ENCODE measurements at places on chromosomes 13 and 19.

GRCh38 chr19:35120898-35121297 is 5.3 kb downstream of the FXYD3 start:
- peak; percentile 20 for DNase-seq

GRCh38 chr13:75356421-75356820 is 125.5 kb downstream of the TBC1D4 start:
- no peak for DNase-seq

DNA sequence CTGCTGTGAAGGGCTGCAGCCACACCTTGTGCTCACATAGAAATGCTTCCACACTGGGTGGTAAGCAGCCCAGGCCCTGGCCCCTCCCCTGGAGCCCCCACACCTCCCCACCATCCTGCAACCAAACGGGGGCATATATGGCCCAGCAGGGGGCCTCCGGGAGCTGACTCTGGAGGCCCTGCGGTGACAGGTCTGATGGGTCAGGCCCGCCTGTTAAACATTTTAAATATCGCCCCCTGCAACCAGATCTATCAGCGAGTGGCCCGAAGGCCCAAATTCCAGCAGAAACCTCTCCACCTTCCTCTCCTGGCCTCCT is 48.0 kb upstream of the KATNAL1 start:
- no peak for DNase-seq

DNA sequence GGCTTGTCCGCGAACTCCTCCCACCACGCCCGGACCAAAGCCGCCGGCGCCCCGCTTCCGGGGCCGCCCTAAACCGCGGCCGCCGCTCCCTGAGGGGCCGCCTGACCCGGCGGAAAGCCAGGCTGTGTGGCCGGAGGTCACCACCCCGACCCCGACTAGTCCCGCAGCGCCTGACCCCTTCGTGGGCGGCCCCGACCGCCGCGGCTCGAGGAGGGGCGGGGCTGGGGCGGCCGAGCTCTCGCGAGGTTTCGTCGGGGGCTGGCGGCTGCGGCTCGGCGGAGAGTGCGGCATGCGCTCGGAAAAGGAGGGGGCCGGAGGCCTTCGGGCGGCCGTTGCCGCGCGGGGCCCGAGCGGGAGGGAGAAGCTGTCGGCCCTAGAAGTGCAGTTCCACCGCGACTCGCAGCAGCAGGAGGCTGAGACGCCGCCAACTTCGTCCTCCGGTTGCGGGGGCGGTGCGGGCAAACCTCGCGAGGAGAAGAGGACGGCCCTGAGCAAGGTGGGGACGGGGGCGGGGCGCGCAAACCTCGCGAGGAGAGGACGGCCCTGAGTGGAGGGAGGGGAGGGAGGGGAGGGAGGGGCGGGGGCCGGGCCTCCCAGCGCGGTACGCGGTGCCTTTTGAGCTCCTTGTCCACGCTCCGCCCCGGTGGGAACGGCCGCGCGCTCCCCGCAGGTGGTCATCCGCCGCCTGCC is at the start of gene UPF3A:
Gene UPF3A, plus strand, starts transcription at position 251 of the 690 bp plus-strand sequence. Its CDS starts 39 bp downstream, at position 290.
- DNase-seq: peak; percentile 91

GRCh38 chr19:8973501-8974091 is 36.6 kb downstream of the MUC16 start:
- DNase-seq: no peak

DNA sequence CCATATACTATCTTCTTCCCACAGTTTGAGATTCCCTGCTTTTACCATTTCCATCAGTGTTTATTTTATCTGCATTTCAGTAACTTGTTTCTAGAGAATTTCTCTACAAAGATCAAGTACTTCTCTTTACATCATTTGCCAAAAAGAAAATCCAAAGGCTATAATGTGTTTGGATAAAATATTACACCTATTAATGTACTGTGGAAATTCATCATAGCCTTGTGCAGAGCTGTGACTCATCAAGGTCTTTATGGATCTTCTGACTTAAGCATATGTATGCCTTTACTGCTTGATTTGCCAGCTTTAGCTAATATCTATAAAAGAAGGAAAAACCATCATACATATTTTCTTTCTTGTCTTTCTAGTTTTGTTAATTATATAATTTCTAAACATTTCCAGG is 9.6 kb upstream of the HTR2A start:
- no peak for DNase-seq

- no peak for DNase-seq
Measured at GRCh38 chr19:33819880-33820781, 23.5 kb downstream of the KCTD15 start.

DNA sequence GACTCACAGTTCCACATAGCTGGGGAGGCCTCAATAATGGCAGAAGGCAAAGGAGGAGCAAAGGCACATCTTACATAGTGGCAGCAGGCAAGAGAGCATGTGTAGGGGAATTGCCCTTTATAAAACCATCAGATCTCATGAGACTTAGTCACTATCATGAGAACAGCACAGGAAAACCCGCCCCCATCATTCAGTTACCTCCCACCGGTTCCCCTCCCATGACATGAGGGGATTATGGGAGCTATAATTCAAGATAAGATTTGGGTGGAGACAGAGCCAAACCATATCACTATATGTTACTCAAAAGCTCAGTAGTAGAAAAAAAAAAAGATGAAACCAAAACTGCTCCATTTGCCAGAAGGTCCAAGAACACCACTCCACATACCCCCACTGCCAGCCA is 58.5 kb downstream of the DNAJC15 start:
- no peak for DNase-seq

GRCh38 chr13:76971215-76971614 is 20.7 kb upstream of the CLN5 start:
- DNase-seq: no peak

- no peak for DNase-seq
Measured at GRCh38 chr13:99495466-99496183, 5.6 kb upstream of the TM9SF2 start.

DNA sequence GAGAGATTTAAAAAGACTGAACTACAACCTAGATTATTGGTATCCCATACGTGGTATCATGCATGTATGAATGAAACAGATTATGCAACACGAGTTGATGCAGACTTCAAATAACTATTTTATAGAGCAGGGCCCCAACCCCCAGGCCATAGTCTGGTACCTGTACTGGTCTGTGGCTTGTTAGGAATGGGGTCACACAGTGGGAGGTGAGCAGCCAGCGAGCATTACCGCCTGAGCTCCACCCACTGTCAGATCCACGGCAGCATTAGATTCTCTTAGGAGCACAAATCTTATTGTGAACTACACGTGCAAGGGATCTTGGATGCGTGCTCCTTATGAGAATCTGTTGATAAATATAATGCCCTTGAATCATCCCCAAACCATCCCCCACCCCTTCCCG is 320.2 kb downstream of the TBC1D4 start:
- no peak for DNase-seq

- DNase-seq: no peak
Measured at GRCh38 chr19:47607564-47608073, 1.3 kb upstream of the BICRA start.

GRCh38 chr13:107097916-107098315 is 530.0 kb upstream of the ARGLU1 start:
- DNase-seq: no peak

GRCh38 chr19:39745643-39746042 is 7.8 kb upstream of the CLC start:
- no peak for DNase-seq

DNA sequence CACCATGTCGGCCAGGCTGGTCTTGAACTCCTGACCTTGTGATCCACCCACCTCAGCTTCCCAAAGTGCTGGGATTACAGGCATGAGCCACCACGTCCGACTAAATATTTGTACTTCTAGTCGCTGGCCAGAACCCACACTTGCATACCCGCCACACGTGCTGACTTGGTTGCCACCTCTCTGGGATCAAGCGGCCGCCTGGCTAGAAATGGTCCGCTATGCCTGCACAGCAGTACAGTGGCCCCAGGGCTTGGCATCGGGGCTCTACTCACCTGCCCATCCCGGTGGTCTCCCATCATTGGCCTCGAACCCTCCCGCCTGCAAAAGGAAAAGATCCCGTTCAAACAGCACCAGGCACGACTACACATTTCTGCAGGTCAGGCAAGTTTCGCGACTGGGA is 23.7 kb upstream of the TINCR start:
- no peak for DNase-seq

- no peak for DNase-seq
Measured at GRCh38 chr19:13979244-13979615, 26.9 kb downstream of the RFX1 start.

DNA sequence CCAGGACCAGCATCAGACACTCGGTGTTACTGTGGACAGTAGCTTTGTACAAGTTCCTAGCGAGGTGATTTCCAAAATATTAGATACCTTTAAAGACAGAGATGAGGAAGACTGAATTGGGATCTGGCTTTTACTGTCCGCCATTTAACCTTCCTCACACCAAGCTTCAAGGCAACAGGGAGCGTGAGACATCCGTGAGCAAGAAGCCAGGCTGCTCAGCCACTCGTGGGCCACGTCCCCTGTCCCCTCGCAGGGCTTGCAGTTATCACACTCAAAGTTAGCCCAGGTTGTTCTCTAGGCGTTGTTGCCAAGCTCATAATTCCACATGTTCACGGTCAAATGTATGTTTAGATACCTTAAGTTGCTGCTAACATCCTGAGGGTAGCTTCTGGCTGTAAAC is 102.9 kb downstream of the COL4A2 start:
- no peak for DNase-seq

DNA sequence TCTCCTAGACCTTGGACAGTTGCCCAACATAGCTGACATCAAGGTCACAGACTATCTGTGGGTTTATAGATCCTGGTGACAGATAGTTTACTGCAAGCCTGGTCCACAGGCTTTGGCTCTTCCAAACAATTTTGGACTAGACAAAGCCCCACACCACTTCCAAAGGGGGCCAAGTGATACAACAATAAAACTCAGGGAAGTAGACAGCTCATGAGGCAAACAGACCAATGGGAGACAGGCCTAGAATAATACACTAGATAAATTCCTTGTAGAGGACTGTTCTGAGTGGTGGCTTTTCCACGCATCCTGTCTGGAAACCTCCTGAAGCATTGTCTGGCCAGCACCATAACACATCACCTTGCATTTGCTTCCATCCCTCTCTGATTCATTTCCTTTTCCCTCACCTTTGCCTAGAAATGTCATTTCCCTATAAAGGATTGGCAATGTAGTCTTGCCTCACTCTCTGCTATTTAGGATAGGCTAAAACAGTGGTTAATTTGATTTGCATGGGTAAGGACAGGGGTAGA is 284.2 kb downstream of the POU4F1 start:
- DNase-seq: no peak

DNA sequence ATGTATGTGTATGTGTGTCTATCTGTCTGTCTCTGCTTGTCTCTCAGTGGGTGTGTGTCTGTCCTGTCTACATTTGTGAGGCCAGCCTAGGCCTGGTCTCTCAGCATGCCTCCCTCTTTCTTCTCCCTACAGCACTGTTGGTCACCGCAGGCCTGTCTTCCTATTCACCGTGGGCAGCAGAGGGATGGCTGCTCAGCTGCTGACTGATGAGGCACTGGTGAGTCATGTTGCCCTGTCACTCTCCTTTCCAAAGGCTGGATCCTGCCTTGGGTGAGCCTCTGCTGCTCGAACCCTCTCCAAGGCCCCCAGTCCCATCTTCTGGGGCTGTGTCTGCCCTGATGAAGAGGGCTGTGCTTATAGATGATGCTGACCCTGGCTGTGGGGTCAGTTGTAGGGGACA is 6.3 kb downstream of the ZNF71 start:
- DNase-seq: no peak

DNA sequence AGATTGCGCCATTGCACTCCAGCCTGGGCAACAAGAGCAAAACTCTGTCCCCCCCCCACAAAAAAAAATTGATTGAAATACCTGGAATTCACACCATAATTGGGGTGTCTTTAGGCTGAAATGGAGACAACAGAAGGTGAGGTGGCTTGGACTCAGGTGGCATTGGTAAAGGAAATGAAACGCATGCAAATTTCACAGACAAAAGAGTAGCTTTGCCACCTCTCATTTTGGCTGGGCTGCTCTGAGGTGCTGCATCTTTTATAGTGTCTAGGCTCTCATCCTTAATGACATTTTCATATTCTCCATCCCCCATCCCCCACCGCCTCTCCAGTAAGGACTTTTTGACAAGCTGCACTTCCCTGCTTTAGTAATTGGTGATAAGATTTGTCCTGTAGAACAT is 6.9 kb downstream of the UBE2L5 start:
- DNase-seq: no peak

- no peak for DNase-seq
Measured at GRCh38 chr13:93765811-93766210, 539.2 kb downstream of the GPC6 start.

GRCh38 chr19:40363069-40363468 is 14.6 kb downstream of the PLD3 start:
- DNase-seq: no peak

DNA sequence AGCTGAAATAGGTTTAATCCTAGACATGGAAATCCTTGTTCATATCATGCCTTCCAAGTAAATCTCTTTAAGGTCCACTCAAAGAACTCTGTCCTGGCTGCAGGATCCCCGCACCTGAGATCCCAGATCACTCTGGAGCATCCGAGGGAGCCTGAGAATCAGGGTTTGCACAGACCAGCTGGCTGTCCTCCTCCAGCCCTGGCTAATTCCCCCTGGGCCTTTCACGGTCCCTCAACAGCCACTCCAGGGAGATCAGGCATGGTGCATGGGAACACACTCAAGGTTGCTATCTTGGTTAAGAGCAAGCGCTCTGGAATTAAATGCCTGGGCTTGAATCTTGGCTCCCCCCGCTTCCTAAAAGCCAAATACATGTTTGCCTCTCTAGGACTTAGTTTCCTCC is 130.8 kb downstream of the IRS2 start:
- no peak for DNase-seq

- no peak for DNase-seq
Measured at GRCh38 chr13:112522578-112522977, 65.4 kb downstream of the TUBGCP3 start.

DNA sequence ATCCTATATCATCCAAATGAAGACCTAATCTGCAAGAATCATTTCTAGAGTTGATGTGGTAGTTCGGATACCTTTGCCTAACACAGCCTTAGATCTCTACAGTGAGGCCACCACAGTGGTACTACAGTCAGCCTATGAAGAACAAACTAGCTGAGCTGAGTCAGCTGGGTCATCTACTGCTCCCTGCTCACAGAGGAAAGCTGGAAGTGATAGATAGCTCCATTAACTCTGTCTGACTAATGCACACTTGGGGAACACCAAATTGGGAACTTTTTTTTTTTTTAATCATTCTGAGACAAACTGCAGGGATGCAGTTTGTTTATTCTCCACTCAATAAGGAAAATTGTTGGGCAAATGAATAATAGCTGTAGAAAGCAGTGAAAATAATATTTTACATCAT is 1160.6 kb downstream of the PCDH9 start:
- DNase-seq: no peak

- DNase-seq: no peak
Measured at GRCh38 chr13:36310417-36311108, 12.9 kb upstream of the CCDC169 start.

DNA sequence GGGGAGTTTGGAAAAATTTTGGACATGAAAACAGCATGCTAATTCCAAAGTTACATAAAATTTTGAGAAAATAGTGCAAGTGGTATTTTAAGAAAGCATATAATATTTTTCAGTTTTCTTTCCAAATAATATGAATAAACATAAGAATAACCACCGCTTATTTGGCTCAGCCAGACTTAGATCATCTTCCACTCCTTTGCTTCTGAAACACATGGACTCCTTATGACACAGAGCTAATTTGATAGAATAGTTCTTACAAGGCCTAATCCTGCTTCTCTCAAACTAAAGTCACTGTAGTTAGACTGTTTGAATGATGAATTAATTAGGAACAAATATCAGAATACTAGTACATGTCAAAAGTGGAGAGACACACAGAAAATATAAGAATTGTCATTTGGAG is 165.5 kb downstream of the POSTN start:
- no peak for DNase-seq

GRCh38 chr19:19445911-19446361 is 40.5 kb downstream of the GATAD2A start:
- DNase-seq: no peak
